Naive B cell (primary cell): ENCODE measurements at places on chromosomes 4 and X.

GRCh38 chr4:176805155-176805554 is 12.4 kb upstream of the VEGFC start:
- DNase-seq = no peak

GRCh38 chrX:149069899-149070298 is 435.2 kb downstream of the IDS start:
- no peak for DNase-seq

DNA sequence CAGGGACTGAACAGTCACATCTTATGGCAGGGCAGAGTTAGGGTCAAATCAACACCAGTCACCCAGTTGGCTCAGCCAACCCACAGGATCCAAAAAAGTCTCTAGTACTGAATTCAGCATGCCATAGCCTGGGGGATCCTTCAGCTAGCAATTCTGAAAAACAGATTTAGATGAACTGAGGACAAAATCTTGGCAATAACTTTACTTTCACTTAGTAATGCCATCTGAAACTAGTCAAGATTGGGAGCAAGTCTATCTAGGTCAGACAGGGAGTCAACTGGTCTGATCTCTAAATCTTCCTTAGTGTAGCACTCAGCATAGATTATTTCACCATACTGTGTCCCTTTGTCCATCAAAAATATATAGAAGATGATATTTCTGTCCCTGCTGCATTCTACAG is 76.0 kb downstream of the HHIP start:
- no peak for DNase-seq

DNA sequence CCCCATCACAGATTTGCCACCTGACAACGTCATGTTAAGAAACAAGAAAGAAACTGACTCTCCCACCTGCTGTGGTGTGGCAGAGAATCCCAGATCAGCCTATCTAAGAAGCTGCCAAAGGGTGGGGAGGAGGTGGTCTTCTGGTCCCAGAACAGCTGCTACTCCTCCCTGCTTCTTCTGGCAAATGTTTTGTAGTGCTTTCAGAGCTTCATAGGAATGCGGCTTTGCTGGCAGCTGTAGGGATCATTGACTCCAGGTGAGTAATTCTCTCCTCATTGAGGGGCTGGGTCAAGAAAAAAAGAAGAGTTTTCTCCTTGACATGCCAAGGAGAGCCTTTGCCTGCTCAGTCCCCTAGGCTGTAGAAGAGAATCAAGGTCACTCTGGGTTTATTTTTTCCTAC is 23.3 kb downstream of the NRK start:
- DNase-seq = no peak

- DNase-seq = no peak
Measured at GRCh38 chr4:58561170-58561569, 1451.0 kb upstream of the IGFBP7 start.

DNA sequence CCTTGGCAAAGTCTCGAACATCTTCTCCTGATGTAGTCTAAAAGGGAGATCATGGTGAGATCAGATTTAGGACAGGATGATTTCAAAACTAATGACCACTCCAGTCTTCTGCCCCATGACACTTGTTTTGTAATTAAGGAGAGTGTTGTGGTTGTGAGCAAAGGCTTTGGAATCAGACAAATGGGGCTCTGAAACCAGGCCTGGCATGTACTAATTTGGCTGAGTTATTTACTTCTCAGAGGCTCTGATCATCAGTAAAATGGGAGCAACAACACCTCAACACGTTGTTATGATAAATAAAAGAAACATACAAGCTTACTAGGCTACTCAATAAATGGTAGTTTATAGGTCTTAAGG is 106.9 kb upstream of the FTHL17 start:
- no peak for DNase-seq

- DNase-seq = no peak
Measured at GRCh38 chr4:126856906-126857305, 775.9 kb upstream of the INTU start.

- no peak for DNase-seq
Measured at GRCh38 chr4:176230836-176231235, 35.5 kb upstream of the SPATA4 start.
